ENCODE measurements at places on chromosomes 16 and 17. TPM values are rescaled to one million over a fixed set of nuclear protein-coding genes. Genes with fewer than 3 reads are reported as not detected.

RASD1 gene
- 21.3 TPM for total RNA-seq

- DNase-seq: no peak
- H3K27ac ChIP-seq: no peak overlapping the region
- H3K4me3 ChIP-seq: no peak overlapping the region
- H3K27me3 ChIP-seq: no peaks in the 10 kb centered on the region
- peaks cover under 1% of the 10 kb centered on the region for H3K36me3 ChIP-seq
- peaks cover 10% of the 10 kb centered on the region for H3K4me1 ChIP-seq
Measured at GRCh38 chr16:741986-742629, 1.3 kb upstream of the CIAO3 start.

- H3K36me3 ChIP-seq: no peaks in the 10 kb centered on the region
- no peak overlapping the region for H3K4me3 ChIP-seq
- peaks cover 39% of the 10 kb centered on the region for H3K4me1 ChIP-seq
- peak overlapping the region; percentile 75 for H3K27ac ChIP-seq
- H3K27me3 ChIP-seq: no peaks in the 10 kb centered on the region
Measured at GRCh38 chr17:17752821-17753321, 71.6 kb downstream of the RAI1 start.

DNA sequence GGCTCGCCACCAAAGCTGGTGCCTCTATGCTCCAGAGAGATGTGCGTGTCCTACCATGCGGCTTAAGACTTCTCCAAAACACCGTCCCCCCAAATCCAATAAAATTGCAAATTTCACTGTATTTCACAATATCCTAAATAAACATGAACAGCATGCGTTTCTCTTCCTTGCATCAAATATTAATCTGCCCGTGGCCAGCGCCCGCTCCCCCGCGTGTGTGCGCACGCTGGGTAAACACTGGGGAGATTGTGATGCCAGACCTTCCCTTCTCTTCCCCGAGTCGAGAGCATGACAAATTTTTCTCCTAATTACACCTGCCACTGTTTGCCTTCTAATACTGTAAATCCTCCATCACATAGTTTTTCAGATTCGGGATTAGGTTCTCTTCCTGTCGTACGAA, 148.1 kb downstream of the MRM1 start:
- no peak overlapping the region for H3K27ac ChIP-seq
- DNase-seq: no peak
- H3K27me3 ChIP-seq: no peaks in the 10 kb centered on the region
